Hematopoietic multipotent progenitor cell treated with erythropoietin and hydrocortisone succinate and interleukin-3 and kit ligand, for 4 days (in vitro differentiated cells): ENCODE measurements at places on chromosomes 5 and 9.

DNA sequence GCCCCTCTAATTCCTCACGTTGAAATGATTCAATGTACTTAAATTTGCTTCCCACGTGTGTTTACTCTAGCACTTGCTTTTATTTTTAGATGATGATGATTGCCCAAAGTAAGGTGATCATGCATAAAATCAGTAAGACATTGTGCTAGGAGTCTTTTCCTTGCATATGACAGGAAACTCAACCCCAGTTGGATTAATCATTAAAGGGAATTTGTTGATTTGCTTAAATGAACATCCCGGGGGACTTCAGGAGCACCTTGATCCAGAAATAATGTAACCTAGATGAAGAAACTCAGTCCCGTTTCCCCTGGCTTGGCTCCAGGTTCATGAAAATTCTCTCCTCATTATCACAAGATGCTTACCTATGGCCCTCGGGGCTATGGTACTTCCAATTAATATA, 106.1 kb upstream of the STC2 start:
- DNase-seq: no peak

- no peak for DNase-seq
Measured at GRCh38 chr9:16115994-16116393, 563.2 kb downstream of the CCDC171 start.

DNA sequence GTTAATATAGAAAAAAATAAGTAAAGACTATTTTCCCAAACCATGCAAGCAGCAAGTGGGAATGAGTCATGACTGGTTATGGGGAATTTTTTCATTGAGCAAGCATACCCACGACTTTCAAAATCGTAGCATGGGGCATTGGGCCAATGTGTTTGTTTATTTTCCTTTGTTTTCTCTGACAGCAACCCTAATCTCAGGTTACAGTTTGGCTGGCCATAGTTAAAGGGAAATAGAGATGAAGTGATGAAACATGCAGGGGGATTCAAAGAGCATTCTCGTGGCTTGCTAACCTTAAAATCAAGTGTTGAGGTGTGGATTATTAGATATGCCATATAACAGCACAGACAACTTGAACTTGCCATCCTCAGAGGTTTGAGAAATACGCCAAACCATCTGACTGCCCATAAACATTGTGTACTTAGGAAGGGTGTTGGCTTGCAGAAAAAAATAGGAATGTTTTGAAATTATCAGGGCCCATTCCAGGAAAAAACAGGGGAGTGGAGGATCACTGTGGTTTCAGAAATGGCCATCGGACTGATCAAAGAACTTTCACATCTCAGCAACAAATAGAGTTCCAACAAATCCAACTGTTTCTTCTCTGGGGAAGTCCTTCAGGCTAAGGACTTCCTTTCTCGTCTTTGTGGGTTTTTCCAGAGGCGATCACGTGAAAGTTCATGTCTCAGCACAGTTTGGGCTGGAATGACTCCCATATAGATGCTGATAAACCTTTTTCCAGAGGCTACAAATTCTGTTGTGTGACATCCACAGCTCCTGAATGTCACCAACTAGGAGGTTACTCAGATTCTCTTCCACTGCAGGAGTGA, 259.1 kb downstream of the SYK start:
- no peak for DNase-seq

GRCh38 chr9:134607971-134608370, 33.6 kb upstream of the COL5A1 start:
- no peak for DNase-seq
